ENCODE measurements at places on chromosomes 1 and 21. TPM values are rescaled to one million over a fixed set of nuclear protein-coding genes. Genes with fewer than 3 reads are reported as not detected.

The C1QTNF12 gene
- 4.4 TPM for total RNA-seq

The OR2T29 gene
- not detected for total RNA-seq

The CD101 gene
- total RNA-seq = 1.8 TPM

The TDRD5 gene
- total RNA-seq = 0.33 TPM

The KCNT2 gene
- 8.4 TPM for total RNA-seq

The SPRR2A gene
- total RNA-seq = not detected

The ANXA9 gene
- 0.81 TPM for total RNA-seq

The LORICRIN gene
- not detected for total RNA-seq

The ANGPTL7 gene
- not detected for total RNA-seq

The TSACC gene
- 2.4 TPM for total RNA-seq

The KMO gene
- total RNA-seq = not detected

The MYBPH gene
- not detected for total RNA-seq
